Activated CD4-positive, CD25-positive, alpha-beta regulatory T cell treated with anti-CD3 and anti-CD28 coated beads, Interleukin-2, amount 50 U/mL, for 72 hours (primary cell): ENCODE measurements at places on chromosomes 5 and 9.

GRCh38 chr5:179874136-179874535 is 15.5 kb upstream of the MRNIP start:
- no peak for DNase-seq

GRCh38 chr5:54278036-54278830 is 32.1 kb downstream of the ARL15 start:
- DNase-seq = no peak

- DNase-seq = peak; percentile 14
These were observed 82.1 kb downstream of the AMBP start for GRCh38 chr9:113995963-113996362.

DNA sequence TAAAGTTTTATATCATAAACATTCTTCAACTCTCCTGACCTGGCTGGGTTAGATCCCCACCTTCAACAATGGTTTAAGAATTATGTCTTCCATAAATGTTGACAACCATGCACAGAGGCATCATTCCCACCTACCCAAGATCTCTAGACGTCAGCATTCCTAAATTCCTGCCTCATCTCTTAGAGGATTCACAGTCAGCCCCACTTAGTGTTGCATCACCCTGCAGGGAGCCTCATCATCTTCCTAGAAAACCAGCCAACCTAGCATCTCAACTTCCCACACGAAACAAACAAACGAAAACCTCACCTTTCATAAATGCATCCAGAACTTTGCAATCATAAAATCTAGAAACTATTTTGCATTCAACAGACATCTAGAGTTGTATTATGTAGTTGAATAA is 816.1 kb upstream of the C9orf72 start:
- DNase-seq = no peak
